A549 treated with ZK216348 at 1 μM for 4 hours (cell line): ENCODE measurements at places on chromosomes 13 and 19. TPM values are rescaled to one million over a fixed set of nuclear protein-coding genes. Genes with fewer than 3 reads are reported as not detected.

ZNF700 gene
- total RNA-seq: 0.19 to 0.35 TPM (median 0.30 TPM) in 5 replicates

CADM4 gene
- total RNA-seq: 5.0 to 10.7 TPM (median 9.0 TPM) in 5 replicates

ZNF69 gene
- total RNA-seq: not detected in 5 replicates

YJEFN3 gene
- total RNA-seq: 1.9 to 4.4 TPM (median 3.8 TPM) in 5 replicates

ZNF730 gene
- not detected in 5 replicates for total RNA-seq

ONECUT3 gene
- total RNA-seq: not detected in 5 replicates

KRTDAP gene
- not detected in 5 replicates for total RNA-seq

LGALS13 gene
- not detected in 5 replicates for total RNA-seq

SSC5D gene
- total RNA-seq: 0.69 to 1.2 TPM (median 0.82 TPM) in 5 replicates

FXYD3 gene
- total RNA-seq: 0.32 to 0.58 TPM (median 0.34 TPM) in 3 of 5 replicates, not detected in the others

BRME1 gene
- 0.14 to 0.85 TPM (median 0.56 TPM) in 4 of 5 replicates, not detected in the other for total RNA-seq

PDX1 gene
- 0.05 to 0.09 TPM in 2 of 5 replicates, not detected in the others for total RNA-seq

RFPL4A gene
- 0.28 to 1.1 TPM (median 0.51 TPM) in 4 of 5 replicates, not detected in the other for total RNA-seq

SH2D3A gene
- total RNA-seq: 11.2 to 19.0 TPM (median 16.9 TPM) in 5 replicates

ZNF599 gene
- total RNA-seq: 0.74 to 2.7 TPM (median 2.6 TPM) in 5 replicates

RELB gene
- 21.5 to 47.3 TPM (median 39.4 TPM) in 5 replicates for total RNA-seq
